Activated CD4-positive, alpha-beta T cell treated with anti-CD3 and anti-CD28 coated beads, Interleukin-2, amount 50 U/mL, for 4 hours (primary cell): ENCODE measurements at places on chromosomes 13 and 19.

GRCh38 chr13:94168783-94169453 lies 310.6 kb downstream of the DCT start:
- DNase-seq = no peak

DNA sequence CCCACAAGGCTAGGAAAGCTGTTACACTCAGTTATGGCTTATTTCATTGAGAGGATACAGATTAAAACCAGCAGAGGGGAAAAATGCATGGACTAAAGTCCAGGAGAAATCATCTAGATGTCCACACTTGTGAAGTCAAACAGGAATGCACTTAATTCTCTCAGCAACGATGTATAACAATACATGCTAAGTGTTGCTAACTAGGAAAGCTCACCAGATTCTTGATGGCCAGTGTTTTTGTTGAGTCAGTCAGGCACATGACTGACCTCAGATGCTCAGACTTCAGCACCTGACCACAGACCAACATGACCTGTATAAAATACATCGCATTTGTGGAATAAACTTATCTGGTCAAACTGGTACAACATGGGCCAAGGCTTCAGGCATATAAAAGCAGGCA lies 470.2 kb upstream of the PRR20A start:
- DNase-seq = no peak

DNA sequence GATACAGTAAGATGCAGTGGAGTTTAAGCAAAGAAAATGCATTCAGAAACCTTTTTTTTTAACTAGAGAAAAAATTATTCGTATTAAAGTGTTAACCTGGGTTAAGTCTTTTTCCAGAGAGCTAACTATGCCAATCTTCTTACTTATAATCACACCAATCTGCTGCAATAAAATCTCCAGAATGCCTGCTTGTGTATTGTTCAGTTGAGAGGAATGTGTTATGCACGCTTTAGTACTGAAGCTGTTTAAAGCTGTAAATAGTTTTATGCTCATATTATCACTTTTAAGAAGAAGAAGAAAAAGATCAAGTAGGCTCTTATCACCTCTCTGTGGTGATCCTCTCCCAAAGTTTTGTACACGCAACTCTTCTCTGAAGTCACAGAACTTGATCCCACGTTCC lies 528.7 kb downstream of the RFC3 start:
- no peak for DNase-seq

GRCh38 chr19:29393915-29394460 lies 131.8 kb upstream of the VSTM2B start:
- no peak for DNase-seq

GRCh38 chr19:19451429-19452242 lies 46.2 kb downstream of the GATAD2A start:
- DNase-seq = no peak

GRCh38 chr19:1206150-1206863 lies 729 bp downstream of the STK11 start:
- DNase-seq = no peak
